ENCODE measurements at places on chromosomes 1 and 21.

DNA sequence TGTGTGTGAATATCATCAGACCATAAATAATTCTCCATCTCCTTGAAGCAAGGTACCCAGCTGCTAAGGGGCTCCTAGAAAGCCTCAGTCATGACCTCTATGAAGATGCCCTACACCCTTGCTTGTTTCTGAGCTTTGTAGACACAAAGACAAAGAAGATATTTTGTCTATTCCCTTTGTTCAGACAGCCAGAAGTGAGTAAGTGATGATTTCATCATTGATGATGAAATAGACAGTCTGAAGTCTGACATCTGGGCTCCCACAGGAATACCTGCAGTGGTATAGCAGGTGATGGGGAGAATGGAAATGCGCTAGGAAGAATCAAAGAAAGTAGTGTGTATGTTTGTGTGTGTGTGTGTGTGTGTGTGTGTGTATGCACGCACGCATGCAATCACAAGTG lies 82.2 kb upstream of the DPT start:
- no peak for DNase-seq

GRCh38 chr21:35046263-35046624 lies 2.9 kb downstream of the RUNX1 start:
- DNase-seq: no peak

DNA sequence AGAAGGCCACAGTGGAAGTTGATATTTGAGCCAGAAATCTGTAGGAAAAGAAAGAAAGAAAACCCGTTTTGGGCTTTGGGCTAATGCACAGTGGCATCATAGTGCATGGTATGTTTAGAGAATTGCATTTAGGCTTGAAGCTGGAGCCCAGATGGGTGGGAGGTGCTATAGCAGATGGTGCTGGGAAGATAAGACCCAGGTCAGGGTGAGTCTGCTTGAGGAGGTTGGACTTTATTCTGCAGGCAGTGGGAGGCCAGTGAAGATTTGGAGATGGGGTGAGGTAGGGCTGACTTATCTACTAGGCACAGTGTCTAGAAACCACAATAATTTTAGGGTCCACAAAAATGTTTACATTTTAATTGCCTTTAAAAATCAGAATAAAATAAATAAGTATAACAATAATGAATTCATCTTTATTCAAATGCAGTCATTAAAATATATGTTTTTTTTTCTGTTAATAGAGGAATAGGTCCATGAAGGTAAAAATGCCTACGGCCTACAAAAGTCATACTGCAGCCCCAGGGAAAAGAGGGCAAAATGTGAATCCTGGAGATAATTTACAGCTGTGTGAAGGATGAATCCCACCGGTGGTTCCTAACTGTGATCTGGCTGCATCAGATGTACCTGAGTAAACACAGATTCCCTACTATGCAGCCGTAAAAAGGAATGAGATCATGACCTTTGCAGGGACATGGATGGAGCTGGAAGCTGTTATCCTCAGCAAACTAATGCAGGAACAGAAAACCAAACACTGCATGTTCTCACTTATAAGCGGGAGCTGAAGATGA lies 8.7 kb downstream of the DNAJC6 start:
- no peak for DNase-seq

DNA sequence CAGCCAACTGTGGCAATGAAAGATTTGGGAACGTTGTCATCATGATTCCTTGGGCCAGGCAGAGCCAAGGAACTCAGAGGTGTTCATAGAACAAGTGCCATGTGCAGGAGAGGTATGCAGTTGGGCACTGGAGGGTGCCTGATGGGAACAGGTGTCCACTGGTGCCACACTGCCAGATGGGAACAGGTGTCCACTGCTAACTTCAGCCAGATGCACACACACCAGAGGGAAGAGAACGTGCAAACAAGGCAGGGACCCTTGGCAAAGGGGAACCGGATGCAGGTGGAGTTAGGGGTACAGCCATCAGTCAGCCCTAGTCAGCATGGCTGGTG lies 13.5 kb downstream of the OLFML2B start:
- DNase-seq: no peak

- DNase-seq: no peak
Measured at GRCh38 chr1:246760422-246761347, 36.5 kb downstream of the SCCPDH start.

Data from right hindlimb (tissue), 1 donor.